ENCODE measurements at places on chromosomes 6 and 20. TPM values are rescaled to one million over a fixed set of nuclear protein-coding genes. Genes with fewer than 3 reads are reported as not detected.

TMEM242 gene
- total RNA-seq = 8.9 TPM

RGS17 gene
- 0.65 TPM for total RNA-seq

HLA-DOA gene
- not detected for total RNA-seq

CLDN20 gene
- not detected for total RNA-seq

RIMS1 gene
- 37.8 TPM for total RNA-seq

SLC22A16 gene
- total RNA-seq = not detected

CGA gene
- total RNA-seq = not detected

HTR1B gene
- total RNA-seq = 6.9 TPM

CYP21A2 gene
- not detected for total RNA-seq

ILRUN gene
- 28.3 TPM for total RNA-seq

SIRPD gene
- not detected for total RNA-seq

OXT gene
- total RNA-seq = not detected

ARMH2 gene
- not detected for total RNA-seq

FAM209B gene
- not detected for total RNA-seq

OLIG3 gene
- not detected for total RNA-seq

Data from bladder microvascular endothelial cell (primary cell).